Amniotic epithelial cell (primary cell): ENCODE measurements at places on chromosomes 2 and 18.

- DNase-seq = no peak
These were observed 25.5 kb upstream of the PPP1CB start for GRCh38 chr2:28726177-28726576.

GRCh38 chr18:32373995-32374394 lies 96.7 kb downstream of the GAREM1 start:
- DNase-seq = peak; percentile 67

DNA sequence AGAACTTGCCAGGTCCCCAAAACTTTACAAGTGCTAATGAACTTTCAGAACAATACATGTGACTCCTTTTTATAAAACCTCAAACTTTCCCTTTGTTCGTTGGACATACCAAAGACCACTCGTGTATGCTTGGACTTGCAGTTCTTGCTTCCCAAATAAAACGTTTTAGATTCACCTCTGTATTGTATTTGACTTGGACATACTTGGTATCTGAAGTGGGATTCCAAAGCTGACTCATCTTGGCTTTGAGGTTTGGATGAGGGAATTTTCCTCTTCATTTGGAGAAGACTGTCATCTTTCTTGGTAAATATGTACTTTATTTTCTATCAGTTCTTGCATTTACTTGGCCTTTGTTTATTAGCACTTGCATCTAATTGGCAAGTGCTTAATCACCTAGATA lies 8.0 kb upstream of the CYB5A start:
- DNase-seq = peak; percentile 67

DNA sequence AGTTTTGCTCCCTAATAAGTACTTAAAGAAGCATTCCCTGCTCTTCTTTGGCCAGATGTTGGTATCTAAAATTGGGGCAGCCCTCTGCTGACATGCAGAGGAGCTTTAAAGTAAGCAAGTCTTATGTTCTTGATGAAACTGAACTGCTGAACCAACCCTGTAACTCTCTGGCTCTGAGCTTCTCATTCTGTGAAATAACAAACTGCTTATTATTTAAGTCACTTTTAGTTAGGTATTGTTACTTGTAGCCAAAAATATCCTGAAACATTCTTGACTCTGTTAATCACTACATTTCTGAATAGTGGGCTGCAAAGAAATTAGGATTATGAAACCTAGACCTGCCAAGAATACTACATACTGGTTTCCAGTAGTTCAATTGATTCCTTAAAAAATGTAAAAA lies 15.5 kb downstream of the PPP3R1 start:
- no peak for DNase-seq

DNA sequence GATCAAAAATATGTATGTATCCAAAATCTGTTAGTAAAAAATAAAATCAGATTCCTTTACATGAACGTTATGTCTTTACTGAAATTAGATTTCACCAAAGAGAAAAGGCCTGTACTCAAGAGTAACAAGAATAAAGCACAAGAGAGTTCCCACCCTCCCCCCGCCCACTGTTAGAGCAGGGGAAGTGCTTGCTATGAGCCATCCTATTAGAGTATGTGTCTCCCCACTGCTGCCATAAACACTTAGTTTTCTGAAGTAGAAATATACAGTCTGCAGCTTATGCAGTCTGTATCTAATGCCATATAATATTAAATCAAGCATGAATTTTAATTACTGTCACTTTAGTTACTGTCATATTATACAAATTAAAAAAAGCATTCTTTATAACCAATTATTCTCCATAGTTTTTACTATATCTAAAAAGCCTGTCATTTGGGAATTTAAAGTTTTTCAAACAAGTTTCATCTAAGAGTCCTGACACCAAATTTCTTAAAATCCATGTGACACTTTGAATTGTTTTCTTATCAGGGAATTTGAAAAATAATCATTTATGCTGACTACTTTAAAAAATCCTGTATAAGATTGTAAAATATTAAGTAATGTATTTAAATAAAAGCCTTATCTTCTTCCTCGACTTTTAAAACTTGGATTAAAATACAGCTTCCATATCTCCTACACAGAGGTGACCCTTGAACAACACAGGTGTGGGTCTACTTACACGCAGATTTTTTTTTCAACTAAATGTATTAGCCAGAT lies 51.8 kb upstream of the GPR75 start:
- no peak for DNase-seq

- DNase-seq = no peak
These were observed 104.6 kb downstream of the PTPN4 start for GRCh38 chr2:119864318-119864717.

DNA sequence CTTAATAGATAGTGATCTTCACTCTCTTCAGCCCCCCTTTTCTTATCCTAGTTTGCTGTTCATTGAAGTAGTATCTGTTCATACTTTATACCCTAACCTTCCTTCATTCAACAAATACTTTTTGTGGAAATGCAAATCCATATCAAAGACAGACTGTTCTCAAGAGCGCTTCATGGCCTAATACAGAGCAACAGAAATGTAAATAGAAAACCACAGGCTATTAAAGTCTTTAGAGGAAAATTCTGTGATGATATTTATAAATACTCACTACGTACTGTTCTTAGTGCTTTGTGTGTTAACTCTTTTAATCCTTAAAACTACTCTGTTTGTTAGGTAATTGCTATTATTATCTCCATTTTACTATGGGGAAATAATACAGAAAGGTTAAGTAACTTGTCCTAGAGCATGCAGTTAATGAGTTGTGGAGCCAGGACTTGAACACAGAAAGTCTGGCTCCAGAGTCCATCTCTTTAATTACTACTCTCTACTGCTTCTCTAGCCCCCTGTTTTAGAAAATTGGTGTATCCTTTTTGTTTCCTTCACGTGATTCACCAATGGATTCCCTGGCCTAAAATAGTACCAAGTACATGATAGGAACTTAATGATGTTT lies 2.9 kb downstream of the MDH1 start:
- no peak for DNase-seq

DNA sequence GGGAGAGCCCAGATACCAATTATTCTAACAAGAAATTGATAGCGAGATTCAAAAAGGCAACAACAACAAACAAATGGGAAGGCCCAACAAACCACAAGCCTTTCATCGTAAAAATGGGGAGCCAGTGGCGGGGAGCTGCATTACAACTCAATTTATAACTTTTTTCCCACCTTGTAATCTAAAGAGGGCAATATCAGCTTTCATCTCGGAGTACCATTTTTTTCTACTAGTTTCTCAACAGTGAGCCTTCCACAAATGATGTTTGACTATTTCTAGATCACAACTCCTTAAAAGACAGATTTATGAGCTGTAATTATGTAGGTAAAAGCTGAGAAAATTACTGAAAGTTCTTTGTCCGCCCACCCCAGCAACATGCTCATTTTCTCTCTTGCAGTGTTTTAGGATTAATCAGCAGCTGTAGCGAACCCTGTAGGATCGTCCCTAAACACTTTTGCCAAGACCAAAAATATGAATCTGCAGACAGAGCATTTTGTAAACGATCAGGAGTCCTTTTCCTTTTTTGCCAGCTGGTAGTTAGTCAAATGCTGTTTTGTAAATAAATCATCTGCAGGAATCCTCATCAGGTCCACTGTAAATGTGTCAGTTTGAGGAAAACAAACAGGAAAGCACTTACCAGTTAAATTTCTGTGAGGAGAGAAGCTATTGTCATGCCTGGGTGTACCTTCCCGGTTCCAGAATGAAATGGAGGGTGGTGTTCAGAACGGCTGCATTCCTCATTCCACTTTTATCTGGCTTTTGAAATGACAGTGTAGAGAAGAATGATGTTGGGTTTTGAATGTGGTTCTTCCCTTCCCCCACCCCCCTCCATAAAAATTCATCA lies 53.2 kb downstream of the EEF1B2 start:
- DNase-seq = peak; percentile 79

DNA sequence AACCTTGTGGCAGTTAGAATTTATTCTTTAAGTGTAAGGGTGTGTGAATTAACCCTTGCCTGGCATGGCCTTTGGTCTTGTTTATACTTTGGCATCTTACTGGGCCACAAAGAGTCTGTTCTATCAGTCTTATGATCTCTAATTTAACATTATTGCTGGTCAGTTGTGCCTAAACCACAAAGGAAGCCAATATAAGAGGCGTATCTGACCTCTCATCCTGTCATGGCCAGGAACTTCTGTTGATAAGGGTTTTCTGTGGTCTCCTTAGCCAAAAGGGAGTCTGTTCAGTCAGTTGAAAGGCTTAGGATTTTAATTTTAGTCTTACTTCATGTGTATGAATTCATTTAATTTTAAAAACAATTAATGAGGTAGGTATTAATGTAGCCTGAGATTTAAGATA lies 127.2 kb downstream of the LRRTM4 start:
- DNase-seq = no peak

DNA sequence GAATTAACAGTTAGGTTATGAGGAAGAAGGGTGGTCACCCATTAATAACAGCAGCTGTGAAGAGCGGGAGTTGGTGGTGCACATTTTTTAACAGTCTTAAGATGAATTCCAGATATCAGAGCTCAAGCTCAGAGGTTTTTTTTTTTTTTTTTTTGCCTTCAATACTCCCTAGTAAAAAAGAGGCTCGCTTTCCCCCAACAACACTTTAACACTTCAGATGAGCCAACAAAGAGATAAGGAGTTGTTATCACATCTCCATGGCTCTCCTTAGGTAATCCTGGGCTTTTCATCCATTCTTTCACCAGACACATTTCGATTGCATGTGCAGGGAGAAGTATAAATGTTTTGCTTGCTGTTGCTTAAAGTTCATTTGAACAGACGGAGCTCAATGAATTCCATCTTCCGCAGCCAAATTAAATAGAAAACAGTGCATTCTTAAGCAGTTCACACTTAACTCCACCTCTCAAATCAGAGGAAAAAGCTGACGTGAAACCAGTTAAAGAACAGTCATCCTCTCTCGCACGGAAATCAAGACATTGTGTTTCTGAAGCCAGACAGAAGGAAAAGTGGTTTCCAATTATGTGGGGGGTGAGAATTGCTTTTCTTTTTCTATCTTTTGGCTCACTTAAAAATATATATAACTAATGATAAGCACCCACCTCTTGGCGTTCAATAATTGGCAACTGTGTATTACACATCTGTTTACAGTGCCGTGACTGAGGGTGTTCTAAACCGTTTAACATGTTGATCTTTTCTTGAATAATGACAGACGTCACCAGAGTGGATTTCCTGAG lies 118.2 kb downstream of the ZNF521 start:
- peak; percentile 74 for DNase-seq

DNA sequence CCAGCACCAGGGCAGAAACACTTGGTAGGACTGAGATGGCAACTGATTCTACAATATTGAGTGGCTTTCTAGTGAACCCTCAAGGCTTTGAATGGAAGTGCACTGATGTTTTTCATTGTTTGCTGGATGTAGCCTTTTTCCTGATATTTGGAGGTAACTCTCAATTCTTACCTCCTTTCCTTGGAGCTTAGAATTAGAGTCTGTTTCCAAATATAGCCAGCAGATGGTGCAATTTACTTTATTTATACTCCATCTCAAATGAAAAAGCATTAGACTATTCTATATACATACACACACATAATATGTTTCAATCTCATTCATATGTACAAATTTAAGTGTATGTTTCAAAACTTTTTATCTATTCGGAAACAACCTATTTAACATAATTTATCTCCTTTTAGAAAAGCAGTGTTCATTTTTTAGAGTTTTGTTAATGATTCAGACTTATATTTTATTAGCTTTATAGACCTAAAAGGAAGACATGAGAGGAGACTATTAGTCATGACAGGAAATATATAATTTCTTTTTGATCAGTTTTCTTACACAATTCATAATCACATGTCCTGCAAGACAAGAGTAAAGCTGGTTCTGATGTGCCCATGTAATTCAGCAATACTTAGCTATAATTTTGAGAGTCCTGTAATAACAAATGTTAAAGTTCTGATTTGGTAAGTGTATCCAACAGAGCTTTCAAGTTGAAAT lies 124.8 kb downstream of the NUP35 start:
- DNase-seq = peak; percentile 41

DNA sequence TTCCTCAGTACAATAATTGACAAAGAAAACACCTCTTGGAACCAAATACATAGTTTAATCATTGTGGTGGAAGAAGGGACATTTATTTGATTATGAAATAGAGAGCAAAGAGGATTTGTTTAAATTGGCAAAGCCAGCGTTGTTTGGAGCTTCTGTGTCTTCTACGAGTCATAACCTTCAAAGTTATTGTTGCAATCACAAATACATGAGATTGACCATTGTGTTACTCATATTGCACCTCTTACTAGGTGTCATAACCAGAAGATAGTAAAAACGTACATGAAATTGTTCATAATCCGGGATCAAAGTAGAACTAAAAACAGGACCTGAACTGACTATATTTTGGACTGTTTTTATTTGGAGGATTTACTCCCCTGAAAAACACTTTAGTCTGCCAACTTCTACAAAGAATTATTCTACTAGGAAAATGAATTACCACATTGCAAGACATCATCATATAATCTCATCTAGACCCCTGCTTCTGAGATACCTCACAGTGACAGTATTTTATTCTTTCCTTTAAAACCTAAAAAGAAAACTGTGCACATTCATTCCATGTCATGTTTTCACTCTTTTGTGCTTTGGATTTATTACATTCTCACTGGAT lies 151.7 kb upstream of the KLF7 start:
- DNase-seq = peak; percentile 26

DNA sequence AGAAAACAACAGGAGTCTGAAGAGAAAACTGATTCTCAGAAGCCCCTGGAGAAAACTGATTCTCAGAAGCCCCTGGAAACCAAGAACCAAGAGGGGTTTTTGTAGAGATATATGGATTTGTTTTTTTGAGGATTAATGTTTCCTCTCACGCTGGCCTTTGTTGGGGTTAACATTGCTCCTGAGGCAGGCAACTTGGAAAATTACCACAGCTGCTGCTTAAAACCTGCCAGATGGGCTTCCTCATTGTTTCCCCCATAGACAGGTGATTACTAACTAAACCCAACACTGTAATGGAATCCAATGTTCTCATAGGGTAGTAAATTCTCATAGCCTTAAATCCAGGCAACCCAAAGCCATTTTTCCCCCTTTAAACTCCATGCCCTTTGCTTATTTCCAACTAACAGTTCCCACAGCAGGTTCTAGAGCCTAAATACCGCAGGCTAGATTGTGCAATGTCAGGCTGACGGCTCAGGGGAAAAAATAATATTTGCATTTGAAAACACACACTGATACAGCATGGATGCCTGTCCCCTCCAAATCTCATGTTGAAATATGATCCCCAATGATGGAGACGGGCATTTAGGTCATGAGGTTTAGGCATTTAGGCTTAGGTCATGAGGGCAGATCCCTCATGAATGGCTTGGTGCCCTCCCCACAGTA lies 272.3 kb upstream of the PKDCC start:
- no peak for DNase-seq

DNA sequence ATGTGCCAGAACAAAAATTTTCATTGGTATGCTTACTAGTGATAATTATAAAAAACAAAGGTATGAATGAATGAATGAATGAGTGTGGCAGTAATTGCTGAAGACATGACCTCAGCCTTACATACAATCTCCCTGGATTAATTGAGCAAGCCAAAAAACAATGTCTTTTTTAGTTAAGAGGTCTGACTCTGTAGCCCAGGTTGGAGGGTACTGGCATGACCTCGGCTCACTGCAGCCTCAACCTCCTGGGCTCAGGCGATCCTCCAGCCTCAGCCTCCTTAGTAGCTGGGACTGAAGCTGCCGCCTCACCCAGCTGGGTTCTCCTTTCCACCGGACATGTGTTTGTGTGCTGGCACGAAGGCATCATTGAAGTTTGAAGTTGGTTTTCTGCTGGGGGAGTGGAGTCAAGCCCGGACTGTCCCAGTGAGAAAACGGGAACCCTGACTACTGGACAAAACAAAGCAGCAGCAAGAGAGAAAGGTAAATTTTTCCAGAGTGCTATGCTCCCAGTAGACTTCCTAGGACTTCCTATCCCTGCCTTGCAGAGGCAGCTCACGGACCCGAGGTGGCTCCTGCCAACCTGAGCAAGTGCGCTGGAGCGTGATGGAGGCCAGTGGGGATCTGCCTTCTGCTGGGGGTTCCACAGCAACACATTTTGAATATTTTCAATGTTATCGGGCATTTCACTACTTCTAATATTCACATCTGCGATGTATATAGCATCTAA lies 6.4 kb upstream of the IMP4 start:
- DNase-seq = no peak
